ENCODE measurements at places on chromosomes 12 and 14. TPM values are rescaled to one million over a fixed set of nuclear protein-coding genes. Genes with fewer than 3 reads are reported as not detected.

Gene CD9
- total RNA-seq = 436 TPM

Gene ALKBH1
- total RNA-seq = 12.1 TPM

Gene RNASE7
- total RNA-seq = not detected

Gene KRT81
- total RNA-seq = not detected

Gene PPP1R36
- 2.0 TPM for total RNA-seq

Gene CLEC4D
- total RNA-seq = 0.11 TPM

Gene DNAJC22
- 0.74 TPM for total RNA-seq

GRCh38 chr12:54189198-54189539 is 384 bp upstream of the SMUG1 start:
- DNase-seq = no peak

DNA sequence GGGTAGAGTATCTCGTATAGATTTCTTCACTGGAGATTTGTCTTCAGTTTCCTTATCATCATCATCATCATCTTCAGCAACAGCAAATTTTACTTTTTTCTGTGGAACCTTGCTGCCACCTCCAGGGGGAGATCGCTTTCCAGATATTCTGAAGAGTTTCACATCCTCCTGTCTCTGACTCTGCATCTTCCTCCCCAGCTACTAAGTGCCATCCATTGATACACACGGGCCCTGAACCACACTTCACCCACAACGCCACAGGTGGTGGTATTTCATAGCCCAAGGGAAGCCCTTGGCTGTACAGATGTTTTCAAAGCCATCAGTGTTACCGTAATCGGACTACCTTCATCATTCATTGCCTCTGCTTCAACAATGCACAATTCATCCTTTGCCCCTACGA is 82.2 kb downstream of the PPP2R5C start:
- DNase-seq = no peak

DNA sequence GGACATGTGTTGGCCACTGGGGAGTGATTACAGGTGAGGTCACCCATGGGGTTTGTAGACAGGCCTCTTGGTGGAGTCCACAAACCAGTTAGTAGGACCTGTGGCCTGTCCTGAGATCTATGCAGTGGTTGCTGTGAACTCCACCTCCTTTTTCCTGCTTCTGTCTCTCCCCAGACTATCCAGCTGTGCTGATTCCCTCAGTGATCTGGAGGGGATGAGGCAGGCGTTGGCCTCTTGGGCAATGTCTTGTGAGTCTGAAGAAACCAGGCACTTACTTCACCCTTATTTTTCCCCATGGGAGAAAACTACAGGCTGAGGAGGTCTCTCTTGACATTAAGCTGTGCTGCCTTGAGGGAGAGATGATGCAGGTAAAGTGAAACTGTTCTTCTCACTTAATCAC is 257.2 kb upstream of the PRICKLE1 start:
- DNase-seq = no peak

DNA sequence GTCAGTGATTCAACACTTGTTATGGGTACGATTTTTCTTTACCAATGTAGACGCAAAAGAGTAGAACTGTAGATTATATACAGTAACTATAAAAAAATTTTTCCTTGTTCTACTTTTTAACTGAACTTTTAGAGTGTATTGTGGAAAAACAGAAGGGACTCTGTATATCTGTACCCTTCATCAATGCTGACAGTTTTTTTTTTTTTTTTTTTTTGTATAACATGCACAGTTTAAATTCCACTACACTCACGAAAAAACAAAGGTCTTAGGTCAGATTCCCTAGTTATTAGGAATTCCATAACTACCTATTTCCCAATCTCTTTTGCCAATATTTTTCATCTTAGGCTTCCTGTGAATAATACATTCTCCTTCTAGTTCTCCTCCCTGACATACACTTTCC is 6.4 kb downstream of the DDHD1 start:
- DNase-seq = no peak

Measured in adrenal gland (tissue), 19 donors.